GM19239 (cell line): ENCODE measurements at places on chromosomes 6 and 20.

GRCh38 chr6:90199900-90200299, 96.7 kb downstream of the BACH2 start:
- DNase-seq = no peak

- no peak for DNase-seq
Measured at GRCh38 chr6:68628161-68628560, 6.9 kb upstream of the ADGRB3 start.

- no peak for DNase-seq
Measured at GRCh38 chr6:72530152-72530551, 91.7 kb upstream of the KCNQ5 start.

- no peak for DNase-seq
Measured at GRCh38 chr20:3901028-3901705, 12.0 kb downstream of the PANK2 start.

- DNase-seq = no peak
Measured at GRCh38 chr6:111813237-111813636, 60.0 kb downstream of the FYN start.

DNA sequence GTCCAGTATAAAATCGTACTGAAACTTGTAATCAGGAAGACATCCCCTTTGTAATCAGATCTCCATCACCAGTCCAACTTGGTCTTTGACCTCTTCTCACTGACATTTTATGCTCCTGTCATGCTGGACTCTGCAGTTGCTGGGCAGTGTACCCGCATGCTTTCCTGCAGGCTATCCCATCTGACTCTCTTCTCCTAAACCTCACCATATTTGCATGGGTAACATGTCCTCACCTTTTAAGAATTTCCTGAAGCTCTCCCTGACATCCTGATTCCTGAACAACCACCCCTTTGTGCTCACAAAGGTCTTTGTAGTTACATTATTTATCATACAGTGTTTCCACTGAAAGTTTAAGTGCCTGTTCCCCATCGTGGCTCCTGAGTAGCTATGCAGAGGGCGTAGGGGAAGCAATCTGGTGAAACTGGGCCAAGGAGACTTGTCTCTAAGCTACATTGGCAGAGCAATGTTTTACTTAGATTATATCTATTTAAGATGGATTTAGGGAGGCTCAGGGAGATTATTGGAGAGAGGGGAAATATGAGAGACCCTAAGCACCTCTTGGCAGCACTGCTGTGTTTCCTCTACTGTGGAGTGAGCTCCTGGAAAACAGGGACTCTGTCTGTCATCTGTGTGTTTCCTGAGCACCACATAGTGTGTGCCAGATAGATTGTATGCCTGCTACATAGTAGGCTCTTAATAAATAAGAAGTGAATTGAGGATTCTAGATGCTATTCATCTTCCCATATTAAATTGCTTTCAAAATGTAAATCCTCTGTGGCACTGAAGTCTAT, 124.0 kb downstream of the LAMA2 start:
- no peak for DNase-seq

GRCh38 chr6:168968228-168968627, 285.4 kb downstream of the THBS2 start:
- no peak for DNase-seq

DNA sequence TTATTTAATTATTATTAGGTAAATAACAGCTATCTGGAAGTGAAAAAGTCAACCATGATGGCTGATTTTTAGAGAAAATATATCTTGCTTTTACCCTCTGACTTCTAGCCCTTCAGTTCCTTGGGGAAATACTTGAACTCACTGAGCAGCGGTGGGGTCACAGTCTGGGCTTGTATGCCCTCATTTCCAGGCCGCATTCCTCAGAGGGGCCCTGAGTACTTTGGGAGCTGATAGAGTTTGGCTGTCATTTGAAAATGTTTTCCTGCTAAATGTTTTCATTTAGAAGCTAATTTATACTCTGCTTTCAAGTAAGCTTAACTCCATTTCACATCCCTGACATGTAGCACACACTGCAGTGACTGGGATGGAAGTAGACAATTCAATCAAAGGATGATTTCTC, 1028.5 kb downstream of the KIF16B start:
- no peak for DNase-seq

GRCh38 chr20:8718279-8718678, 350.6 kb upstream of the PLCB4 start:
- no peak for DNase-seq

DNA sequence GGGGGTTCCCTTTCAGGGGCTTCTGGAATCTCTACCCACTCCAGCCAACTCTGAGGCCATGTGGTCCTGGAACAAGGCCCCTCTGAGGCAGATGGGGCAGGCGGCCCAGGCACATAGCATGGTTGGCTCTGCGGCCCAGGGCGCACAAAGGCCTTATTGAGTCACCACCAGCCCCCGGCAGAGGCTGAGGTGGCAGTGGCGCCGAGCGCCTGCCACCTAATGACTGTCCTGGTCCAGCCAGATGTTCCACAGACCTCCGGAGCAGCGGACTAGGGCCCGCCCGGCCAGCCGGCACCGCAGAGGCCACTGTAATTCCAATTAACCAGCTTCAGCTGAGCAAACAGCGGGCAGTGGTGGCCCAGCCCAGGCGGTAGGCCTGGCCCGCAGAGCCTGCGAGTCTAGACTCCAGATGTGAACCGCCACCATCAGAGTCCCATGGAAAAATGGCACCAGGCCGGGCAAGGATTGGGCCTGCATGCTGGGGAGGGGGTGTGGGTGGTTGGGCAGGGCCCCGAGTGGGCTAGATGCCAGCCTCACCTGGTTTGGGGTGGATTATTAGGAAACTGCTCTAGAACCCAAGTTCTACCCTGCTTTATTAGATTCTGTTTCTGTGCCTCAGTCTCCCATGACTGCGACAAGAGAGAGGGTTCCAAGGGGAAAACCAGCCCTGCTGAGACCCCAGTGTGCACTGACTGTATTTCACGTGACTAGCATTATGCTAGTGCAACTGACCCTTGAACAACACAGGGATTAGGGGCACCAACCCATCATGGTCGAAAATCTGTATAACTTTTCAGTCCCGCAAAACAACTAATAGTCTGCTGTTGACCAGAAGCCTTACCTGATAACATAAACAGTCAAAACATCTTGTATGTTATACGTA, 34.1 kb upstream of the ID1 start:
- no peak for DNase-seq

- DNase-seq = no peak
Measured at GRCh38 chr20:12564979-12565378, 443.8 kb upstream of the SPTLC3 start.

DNA sequence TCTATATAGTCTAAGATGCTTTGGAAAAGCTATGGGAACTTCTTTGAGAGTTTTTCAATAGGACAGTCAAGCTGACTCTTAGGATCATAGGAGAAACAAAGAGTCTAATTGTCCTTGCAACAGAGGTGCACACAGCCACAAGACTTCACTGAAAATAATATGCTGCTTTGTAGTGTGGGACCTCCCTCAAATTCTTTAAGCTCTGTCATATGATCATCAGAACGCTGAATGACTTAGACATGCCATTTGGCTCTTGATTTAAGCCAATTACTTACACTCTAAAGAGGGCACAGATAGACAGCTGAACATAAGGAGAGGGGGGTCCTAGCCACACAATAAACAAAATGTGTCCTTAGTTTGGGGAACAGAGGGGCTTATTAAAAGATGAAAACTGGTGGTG, 818.7 kb upstream of the GJE1 start:
- no peak for DNase-seq

- peak; percentile 92 for DNase-seq
Measured at GRCh38 chr6:108260809-108261569, at the start of gene SNX3. Gene SNX3 (minus strand): TSS chr6:108261040. CDS start chr6:108260921, 119 bp downstream.

GRCh38 chr6:61640463-61640862, 645.6 kb downstream of the KHDRBS2 start:
- DNase-seq = no peak

GRCh38 chr20:1472556-1473245, 6.1 kb upstream of the NSFL1C start:
- DNase-seq = no peak

- DNase-seq = no peak
Measured at GRCh38 chr20:41304002-41304401, 13.5 kb downstream of the ZHX3 start.

DNA sequence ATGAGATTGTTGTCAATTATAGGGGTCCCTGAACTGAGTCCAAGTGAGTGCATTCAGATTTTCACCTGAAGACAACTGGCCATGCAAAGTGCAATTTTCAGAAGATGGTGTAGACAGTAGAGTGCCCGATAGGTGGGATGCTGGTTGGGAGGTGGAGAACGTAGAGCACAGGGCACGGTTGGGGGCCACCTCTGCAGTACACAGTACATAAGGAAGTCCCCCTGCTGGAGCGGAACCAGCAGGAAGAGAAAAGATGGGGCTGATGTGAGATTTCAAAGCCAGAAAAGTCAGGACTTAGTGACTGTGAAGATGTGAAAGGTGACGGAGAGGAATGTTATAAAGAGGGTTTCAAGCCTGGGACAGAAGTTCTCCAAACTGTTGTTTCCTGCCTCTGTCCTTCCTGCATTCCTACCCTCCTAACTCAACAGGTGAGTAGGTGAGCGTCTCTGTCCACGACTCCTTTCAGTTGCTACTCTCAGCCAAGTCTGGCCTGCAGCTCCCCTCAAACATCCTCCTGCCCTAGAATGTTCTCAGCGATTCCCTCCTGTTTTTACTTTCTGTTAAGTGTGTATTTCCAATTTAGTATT, 330.8 kb downstream of the PRL start:
- DNase-seq = no peak

- no peak for DNase-seq
Measured at GRCh38 chr6:170221052-170221752, 69.7 kb downstream of the DLL1 start.

- DNase-seq = no peak
Measured at GRCh38 chr6:85461798-85462170, 11.9 kb downstream of the NT5E start.

GRCh38 chr6:113361014-113361645, 496.0 kb upstream of the MARCKS start:
- no peak for DNase-seq

- no peak for DNase-seq
Measured at GRCh38 chr20:57561356-57562279, 708 bp downstream of the PCK1 start.

- no peak for DNase-seq
Measured at GRCh38 chr6:43834528-43835155, 64.6 kb downstream of the VEGFA start.

DNA sequence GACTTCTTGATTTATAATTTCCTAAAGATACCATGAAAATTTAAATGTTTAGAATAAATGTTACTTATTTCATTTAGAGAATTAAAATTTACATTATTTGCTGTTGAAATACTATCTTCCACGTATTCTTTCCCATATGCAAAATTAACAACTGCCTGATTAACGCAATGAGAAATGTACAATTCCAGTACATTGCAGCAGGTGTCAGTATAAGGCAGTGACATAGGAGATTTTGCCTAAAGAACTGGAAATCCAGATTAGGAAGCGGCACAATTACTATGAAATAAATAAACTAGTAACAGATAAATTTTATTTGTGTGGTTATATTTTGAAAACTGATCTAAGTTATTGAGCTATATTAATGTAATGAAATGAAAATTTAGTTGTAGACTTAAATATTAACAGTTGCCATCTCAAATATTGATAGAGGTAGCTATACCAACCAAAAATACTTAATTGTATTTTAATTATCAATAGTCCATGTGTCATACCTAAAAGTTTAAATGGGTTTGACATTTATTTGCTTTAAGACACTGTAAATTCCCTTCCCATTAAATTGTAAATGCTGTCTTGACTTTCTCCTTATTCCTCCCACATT, 300.2 kb downstream of the UTRN start:
- DNase-seq = no peak

GRCh38 chr6:127366282-127367022, 23.0 kb upstream of the ECHDC1 start:
- DNase-seq = no peak

DNA sequence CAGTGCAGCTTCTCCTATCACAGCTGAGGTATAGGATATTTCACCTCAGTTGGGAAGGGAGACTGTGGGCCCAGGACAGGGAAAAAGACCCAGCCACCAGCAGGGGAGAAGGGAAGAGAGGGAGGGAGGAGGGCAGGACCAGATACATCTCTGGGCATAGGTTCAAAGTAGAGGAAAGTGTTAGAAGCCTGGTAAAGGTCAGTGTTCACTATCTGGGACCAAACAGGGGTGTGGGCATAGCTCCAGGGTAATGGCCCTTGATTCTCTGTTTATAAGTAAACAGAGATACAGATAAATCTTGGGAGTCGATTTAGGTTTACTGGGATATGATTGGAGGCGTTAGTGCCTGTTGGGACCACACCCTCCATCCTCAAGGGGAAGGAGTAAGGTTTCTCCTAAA, 266.2 kb downstream of the LRFN2 start:
- DNase-seq = no peak

- no peak for DNase-seq
Measured at GRCh38 chr6:8652710-8653109, 217.4 kb upstream of the SLC35B3 start.

DNA sequence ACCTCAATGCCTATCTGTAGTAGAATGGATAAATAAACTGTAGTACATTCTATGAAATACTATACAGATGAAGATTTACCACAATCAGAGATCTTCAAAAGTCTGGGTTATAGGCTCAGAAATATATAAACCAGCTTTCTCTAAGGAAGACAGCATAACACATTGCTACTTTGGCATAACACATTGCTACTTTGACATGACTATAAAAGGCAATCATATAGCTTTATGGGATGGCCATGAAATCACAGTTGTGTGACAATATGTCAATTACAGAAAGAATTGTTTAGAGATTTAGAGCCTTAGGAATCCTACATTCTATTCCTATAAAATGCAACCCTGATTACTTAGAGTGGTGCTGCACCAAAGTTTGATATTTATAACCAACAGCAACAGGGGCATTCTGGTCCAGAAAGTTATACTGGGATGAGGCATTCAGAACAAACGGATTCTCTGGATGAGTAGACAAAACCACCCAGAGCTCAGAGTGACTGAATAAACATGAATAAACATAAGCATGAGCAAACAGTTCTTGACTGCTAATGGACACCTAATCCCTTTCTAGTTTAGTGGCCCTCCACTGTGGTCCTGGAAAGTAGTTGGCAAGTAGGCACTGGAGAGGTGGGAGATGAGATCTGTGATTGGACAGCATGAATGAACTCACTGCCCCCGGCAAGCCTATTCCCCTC, 12.0 kb downstream of the TTI1 start:
- DNase-seq = no peak

DNA sequence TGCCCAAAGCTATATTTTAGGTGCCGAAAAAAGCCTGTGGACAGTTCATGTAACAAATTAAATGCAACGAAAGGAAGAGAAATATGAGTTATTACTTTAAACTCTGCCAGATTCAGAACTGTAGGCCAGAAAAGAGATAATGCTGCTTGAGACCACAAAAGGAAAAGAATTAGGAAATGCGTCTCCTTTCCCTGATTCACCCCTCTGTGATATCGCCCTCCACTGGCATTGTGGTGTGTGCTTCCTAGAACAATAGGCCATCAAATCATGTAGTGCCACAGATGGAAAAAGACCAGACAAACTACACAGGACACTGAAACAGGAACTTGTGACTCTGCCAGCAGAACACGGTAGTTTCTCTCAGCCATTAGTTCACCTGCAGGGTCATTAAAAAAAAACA, 14.7 kb upstream of the LAMA4 start:
- no peak for DNase-seq
